Mucosa of descending colon (tissue), 3 donors: ENCODE measurements at places on chromosomes 1 and 21. TPM values are rescaled to one million over a fixed set of nuclear protein-coding genes. Genes with fewer than 3 reads are reported as not detected.

The CELSR2 gene
- 2.8 TPM for total RNA-seq

GRCh38 chr1:10185759-10186158 is 24.6 kb upstream of the KIF1B start:
- no peak for DNase-seq

GRCh38 chr1:170225781-170226530 is 80.2 kb downstream of the NTMT2 start:
- no peak for DNase-seq

The PAQR6 gene
- 6.2 TPM for total RNA-seq

DNA sequence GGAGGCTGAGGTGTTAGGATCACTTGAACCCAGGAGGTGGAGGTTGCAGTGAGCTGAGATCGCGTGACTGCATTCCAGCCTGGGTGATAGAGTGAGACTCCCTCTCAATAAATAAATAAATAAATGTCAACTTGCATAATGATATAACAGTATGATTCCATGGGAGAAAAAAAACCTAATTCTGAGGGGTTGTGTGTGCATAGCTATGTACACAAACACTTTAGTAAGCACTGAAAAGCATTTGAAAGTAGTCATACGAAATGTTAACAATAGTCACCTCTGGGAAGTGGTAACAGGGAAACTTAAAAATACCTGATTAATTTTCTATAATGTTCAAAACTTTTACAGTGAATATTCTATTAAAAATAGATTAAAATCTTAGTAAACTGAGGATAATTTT is 43.2 kb downstream of the ANKRD13C start:
- DNase-seq, result no peak

The PGLYRP4 gene
- total RNA-seq, result not detected

The KRTCAP2 gene
- total RNA-seq, result 162 TPM

DNA sequence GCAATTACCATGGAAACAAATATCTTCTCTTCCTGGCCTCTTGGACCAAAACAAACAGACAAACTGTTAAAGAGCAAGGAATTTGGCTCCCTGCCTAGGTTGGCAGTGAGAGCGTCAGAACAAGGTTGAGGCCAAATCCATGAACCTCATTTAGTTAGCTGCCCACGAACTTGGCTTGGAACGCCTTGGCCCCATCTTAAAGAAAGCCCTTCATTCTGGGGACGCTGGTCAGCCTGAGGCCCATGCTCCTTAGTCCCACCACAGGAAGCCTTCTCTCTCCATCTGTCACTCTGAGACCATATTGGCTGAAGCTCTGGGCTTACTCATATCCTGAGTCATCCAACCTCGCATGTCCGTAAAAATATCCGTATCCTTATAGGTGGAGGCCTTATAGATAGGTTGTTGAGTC is 62.4 kb upstream of the DIRAS3 start:
- DNase-seq, result no peak

DNA sequence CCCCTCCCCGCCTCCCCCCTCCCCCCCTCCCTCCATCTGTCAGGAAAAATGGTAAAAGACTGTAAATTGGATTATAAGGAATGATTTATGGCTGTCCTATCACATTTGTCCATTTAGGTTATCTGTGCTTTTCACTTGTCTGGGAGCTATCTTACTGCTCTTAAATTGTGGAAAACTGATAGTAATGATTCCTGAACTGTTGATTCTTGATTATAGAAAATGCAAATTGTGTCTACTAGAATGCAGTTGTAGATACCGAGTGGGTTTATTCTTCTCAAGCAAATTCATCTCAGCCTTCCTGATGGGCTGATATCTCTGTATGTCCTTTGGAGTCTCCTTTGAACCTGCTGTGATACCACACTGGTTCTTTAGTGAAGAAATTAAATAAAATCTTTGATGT is 12.3 kb downstream of the RYR2 start:
- DNase-seq, result no peak

The ZNF697 gene
- 1.8 TPM for total RNA-seq

The C1orf167 gene
- total RNA-seq, result 0.60 TPM

The TACSTD2 gene
- total RNA-seq, result 0.65 TPM

DNA sequence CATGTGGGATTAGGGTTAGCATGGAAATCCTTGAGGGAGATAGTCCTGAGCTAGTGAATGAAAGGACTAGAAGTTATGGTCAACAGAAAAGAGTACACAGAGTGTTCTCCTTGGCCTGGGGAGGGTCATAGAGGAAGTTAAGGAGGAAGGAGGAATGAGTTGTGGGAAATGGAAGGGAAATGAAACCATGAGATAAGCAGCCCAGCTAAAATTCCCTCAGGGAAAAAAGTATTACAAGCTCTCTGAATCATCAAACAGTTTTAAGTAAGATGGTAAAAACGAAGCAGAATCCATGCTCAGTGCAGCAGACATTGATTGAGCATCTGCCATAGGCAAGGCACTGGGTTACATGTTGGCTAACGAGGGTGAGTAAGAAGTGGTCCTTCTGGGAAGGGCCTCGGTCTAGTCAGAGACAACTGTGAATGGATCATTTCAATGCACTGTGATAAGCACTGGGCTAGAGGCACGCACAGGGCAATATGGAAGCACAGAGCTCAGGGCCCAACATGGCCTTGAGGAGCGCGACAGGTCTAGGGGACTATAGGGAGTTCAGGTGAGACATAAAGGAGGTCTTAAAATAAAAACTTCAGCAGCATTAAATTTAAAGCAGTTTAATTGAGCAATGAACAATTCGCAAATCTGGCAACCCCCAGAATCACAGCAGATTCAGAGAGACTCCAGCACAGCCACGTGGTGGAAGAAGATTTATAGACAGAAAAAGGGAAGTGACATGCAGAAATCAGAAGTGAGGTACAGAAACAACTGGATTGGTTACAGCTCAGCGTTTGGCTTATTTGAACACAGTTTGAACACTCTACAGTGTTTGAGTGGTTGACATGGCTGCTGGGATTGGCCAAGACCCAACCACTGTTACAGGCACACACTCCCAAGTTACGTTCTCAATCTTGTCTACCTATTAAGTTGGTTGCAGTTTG is 219.5 kb downstream of the HLX start:
- DNase-seq, result no peak

The TSSK3 gene
- total RNA-seq, result 2.3 TPM

The C8B gene
- not detected for total RNA-seq

- no peak for DNase-seq
Measured at GRCh38 chr21:42022091-42022430, 11.9 kb upstream of the ZBTB21 start.
